ENCODE measurements at places on chromosomes 4 and X.

- no peak for DNase-seq
Measured at GRCh38 chr4:34091451-34091850, 2152.9 kb downstream of the ARAP2 start.

DNA sequence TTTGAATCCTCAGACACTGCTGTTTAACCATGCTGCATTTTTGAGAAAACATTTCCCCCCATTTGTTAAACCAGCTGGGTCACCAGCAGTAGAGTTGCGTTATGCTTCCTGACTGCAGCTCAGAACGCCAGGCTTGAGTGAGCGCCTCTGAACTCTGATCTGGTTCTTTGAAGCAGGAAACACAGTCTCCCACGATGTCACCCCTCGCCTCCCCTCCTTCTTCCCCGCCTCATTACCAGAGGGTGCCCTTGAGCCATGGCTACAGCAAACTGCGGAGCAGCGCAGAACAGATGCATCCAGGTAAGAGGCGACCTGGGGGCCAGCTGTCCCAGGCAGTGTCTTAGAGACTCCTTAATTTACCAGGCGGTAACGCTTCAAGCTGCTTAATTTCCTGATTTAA lies 78.4 kb downstream of the REPS2 start:
- no peak for DNase-seq

DNA sequence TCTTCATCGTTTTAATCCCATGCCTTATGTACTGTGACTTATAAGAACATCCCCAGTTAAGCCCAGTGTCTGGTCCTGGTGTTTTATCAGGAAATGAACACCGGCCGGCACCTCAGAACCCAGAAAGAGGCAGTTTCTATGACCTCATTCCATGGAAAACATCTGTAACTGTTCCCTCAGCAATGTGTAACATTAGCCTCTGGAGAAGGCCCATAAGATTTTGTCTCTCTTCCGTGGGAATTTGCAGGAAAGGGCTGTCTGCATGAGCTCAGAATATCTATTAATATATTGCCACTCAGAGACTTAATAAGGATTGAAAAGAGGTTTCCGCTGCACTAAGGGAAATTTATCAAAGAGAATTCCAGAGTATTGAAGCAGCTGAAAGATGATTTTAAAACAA lies 3.1 kb upstream of the TCEANC start:
- no peak for DNase-seq

DNA sequence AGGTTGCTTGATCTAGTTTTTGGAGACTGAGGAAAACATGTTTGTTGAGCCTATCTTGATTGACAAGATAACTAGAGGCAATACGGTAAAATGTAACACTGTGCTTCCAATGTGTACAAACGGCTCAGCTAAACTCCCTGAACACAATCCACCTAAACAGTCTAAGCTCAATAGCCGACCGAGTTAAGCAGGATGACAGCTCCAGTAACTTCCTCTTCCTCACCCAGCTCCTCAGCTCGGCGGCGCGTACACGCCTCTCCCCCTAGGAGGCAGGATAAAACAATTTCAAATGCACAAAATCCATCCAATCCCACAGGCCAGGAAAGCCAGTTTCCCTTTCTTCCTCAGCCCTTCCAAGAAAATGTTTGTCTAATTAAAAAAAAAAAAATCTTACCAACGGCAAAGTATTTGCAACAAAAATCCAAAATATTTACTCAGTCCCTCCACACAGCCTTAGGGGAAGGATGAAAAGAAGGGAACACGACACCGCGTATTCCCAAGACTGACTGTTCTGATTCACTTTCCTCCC lies 1.0 kb downstream of the CNOT6L start:
- no peak for DNase-seq

DNA sequence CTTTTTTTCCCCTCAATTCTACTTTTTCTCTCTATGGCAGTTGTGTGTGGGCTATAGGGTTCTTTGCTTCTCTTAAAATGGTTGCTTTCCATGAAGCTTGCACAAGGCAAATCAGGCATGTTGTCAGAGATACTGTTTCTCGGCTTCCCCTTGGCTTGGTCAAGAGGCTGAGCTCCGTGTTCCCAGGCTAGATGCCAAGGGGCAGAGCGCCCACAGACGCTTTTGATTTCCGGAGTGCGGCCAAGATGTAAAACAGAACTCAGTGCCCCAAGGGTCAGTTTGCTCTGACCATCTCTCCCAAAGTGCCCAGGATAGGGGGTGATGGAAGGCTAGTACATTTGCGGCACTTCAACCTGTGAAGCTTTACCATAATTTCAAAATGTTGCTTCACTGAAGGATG lies 64.2 kb upstream of the DIPK2B start:
- no peak for DNase-seq

DNA sequence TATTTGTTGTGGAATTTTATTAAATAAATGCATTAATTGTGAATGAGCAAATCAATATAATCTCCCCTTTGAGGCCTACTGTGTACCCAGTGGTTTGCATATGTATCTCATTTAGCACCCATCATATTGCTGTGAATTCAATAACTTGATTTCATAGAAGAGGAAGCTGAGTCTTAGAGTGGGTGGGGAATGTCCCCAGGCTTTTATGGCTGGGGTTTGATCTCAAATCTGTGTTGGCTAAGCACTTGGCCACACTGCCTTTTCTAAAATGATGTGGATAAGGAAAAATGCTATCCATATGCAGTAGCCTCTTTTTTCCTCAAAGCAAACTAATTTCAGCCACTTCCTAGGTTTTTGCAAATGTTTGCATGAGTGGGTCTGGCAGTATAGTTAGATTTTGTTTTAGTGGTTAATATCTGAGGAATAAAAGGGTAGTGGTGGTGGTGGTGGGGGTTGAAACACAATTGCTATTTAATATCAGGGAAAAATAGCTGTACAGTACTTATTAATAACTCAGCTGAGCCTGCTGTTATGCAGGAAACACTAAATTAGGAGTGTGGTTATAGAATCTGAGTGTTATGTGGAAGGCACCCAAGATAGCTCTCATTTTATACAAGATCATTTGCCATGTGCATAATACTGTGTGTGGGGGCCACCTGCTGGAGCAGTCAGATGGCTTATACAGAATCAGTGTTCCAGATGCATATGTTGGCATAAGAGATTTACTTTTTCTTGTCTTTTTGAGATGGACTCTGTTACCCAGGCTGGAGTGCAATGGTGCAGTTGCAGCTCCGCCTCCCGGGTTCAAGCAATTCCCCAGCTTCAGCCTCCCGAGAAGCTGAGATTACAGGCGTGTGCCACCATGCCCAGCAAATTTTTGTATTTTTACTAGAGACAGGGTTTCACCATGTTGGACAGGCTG lies 108.0 kb downstream of the TMEM131L start:
- no peak for DNase-seq

- no peak for DNase-seq
Measured at GRCh38 chr4:173642509-173642908, 112.5 kb upstream of the HAND2 start.

DNA sequence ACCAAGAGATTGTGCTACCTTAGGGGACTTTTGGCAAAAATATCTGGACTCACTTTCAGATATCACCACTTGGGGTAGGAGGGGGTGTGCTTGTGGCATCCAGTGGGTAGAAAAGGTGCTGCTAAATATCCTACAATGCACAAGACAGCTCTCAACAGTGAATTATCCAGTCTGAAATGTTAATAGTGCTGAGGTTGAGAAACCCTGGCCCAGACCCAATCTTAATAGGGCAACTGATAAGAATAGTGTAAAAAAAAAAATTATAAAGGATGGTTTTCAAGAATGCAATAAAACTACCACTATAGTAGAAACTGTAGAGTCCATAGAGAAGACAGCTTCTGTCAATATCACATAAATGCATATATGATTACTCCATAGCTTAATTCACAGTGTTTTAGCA lies 185.5 kb downstream of the ZNF330 start:
- no peak for DNase-seq

GRCh38 chr4:100362366-100362765 lies 155.5 kb downstream of the EMCN start:
- no peak for DNase-seq

GRCh38 chr4:84722720-84723119 lies 139.8 kb downstream of the CDS1 start:
- no peak for DNase-seq

DNA sequence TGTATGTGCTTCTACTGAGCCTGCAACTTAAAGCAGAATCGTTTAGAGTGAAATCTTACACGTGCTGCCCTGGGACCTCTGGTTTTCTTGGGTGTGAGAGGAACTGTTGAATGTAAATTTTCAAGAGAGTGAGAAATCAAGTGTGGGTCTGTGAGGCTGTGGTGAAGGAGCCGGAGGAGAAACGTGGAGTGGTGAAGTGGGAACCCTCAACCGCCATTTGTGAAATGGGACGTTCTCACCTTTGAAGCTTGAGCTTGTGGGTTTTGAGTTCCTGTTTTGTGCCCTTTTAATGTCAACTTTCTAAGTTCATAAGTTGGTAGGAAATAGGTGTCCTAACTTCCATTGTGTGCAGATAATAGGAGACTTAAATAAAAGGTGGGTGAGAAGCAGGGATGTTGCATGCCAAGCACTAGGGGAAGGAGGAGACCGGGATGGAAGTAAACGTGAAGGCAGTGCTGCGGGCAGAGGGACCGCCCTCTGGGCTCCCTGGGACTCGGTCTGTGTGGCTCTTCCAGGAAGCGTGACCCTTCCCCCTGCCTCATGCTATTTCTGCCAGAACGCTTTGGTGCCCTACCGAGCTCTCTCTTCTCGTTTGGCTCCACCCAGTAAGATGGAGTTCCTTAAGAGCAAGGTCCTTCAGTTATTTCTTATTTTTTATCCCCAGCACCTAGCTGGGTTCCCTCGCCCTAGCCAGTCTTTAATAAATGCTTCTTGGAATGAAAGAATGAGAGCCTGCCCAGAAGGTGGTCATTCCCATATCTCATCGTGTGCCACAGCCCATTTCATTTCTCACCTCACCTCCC lies 56.0 kb downstream of the TMEM131L start:
- DNase-seq, result no peak

DNA sequence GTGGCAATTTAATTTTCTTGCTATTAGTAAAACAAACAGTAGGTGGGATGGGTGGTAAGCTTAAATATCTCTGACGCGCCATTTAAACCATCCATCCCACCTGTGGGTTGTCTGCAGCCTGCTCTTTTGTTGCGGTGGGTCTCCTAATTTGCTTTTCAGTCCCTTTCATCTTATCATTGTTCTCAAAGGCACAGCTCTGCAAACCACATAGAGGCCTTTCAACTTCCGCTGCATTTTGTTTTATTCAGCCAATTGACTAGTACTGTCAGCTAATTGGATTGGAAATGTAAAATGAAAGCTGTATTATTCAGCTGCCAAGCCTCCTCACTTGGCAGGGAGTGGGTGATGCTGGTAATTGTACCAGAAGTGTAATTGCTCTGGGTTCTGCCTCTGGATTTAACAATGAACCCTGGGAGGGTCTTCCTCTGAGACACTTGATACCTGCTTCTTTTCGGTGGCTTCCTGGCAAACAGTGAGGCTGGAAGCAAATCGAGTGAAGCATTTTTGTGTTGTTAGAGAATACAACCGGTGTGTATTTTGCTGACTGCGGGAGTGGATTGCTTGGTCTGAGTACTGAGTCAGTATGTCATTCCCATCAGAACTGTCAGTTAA lies 165.6 kb downstream of the FRAS1 start:
- DNase-seq, result no peak

GRCh38 chr4:144578681-144579080 lies 67.3 kb upstream of the HHIP start:
- DNase-seq, result no peak

- no peak for DNase-seq
Measured at GRCh38 chr4:86233681-86234080, 126.2 kb downstream of the MAPK10 start.

- DNase-seq, result no peak
Measured at GRCh38 chr4:108531461-108531860, 88.9 kb upstream of the RPL34 start.

DNA sequence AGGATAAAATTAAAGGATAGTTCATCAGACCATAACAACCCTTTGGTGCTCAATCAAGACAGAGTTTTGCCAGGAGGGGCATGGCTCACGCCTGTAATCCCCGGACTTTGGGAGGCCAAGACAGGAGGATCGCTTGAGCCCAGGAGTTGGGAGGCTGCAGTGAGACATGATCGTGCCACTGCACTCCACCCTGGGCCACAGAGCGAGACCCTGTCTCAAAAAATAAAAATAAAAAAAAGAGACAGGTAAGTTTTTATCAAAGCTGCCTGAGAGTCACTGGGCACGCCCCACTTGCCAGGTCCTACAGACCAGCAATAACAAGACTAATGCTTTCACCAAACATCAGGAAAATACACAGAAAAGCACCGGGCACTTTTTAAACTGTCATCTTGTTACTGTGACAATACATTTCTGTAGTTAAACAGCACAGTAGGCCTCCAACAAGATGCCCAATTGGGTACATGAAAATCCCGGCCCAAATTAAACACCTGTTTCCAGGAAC lies 765 bp downstream of the CFAP97 start:
- no peak for DNase-seq

GRCh38 chr4:176014583-176015108 lies 51.0 kb upstream of the WDR17 start:
- DNase-seq, result no peak

DNA sequence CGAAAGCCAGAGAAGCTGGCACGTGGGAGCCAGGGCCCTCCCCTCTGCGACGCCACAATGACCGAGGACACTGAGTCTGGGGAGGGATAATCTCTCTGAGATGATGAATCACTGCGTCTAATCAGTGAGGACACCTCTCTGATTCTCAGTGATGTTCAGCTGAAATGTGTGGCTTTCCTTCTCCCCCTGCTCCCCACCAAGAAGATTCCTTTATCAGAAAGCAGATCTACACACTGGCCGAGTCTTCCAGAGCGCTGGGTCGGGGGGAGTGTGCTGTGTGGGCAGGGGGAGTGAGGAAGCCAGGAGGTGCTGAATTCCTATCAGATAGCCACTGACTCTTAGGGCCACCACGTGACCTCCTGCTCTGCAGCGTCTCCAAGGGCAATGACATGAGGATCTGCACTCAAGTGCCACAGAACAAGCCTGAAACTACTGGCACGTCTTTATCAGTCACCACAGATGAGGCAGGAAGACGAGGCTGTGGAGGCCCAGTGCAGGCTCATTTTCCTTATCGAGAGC lies 89.2 kb downstream of the GATB start:
- DNase-seq, result no peak

- no peak for DNase-seq
Measured at GRCh38 chrX:150291014-150291413, 72.1 kb upstream of the MAMLD1 start.

DNA sequence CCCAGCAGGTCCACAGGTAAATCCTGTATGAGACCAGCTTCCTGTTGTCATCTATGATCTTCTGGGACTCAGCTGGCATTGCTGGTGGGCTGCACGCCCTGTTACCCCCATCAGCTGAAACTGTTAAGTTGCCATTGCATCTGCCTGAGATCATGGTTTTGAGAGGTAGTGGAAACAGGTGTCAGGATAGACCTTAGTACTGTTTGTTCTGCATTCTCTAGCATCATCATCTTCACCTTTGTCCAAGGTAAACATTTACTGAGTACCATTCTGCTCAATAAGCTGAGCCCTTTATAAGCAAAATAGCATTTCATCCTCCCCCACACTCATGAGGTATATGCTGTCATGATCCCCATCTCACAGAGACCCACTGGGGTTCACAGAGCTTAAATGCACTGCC lies 42.9 kb upstream of the PROM1 start:
- no peak for DNase-seq

- DNase-seq, result no peak
Measured at GRCh38 chr4:70754470-70754869, 32.7 kb downstream of the RUFY3 start.

Data from stimulated activated CD8-positive, alpha-beta memory T cell treated with anti-CD3 and anti-CD28 coated beads, Interleukin-7, amount 100 ng/mL, for 24 hours (primary cell).